Anterior cingulate cortex (tissue), 58 donors: ENCODE measurements at places on chromosomes 2 and 18.

- no peak for DNase-seq
Measured at GRCh38 chr18:74445585-74445984, 11.5 kb downstream of the DIPK1C start.

- DNase-seq = no peak
Measured at GRCh38 chr2:16194096-16194390, 253.7 kb downstream of the MYCN start.

DNA sequence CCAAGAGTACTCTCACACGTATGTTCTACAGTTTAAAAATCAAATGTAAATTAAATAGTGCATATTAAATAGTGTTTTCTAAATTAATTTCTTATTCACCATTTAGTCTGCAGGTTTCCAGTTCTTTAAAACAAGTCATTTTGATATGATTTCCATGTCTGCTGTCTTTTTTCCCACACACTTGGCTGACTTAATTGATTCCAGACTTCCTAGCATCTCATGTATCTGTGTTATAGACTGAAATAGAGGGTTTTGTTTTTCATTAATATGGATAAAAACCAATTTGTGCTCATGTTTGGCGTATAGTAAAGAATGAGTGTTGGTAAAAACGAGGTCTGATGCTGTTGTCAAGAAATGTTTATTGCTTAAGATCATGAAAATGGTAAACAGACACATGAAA is 104.3 kb downstream of the SRBD1 start:
- no peak for DNase-seq

DNA sequence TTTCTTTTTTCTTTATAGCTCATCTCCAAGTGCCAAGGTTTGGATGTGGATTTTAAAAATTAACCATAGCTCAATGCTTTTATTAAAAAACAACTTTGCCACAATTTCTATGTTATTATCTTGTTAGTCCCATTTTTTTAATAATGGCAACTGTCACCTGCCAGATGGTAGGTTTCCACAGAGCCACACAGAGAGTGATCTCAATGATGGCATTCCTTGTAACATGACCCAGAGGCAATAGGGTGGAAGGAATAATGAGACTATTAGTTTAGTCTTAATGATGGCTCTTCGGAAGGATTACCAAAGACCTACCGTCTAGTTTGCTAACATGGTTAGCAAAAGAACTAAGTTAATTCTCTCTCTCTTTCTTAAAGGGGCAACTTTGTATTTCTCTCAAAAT is 64.0 kb downstream of the REL start:
- DNase-seq = no peak

DNA sequence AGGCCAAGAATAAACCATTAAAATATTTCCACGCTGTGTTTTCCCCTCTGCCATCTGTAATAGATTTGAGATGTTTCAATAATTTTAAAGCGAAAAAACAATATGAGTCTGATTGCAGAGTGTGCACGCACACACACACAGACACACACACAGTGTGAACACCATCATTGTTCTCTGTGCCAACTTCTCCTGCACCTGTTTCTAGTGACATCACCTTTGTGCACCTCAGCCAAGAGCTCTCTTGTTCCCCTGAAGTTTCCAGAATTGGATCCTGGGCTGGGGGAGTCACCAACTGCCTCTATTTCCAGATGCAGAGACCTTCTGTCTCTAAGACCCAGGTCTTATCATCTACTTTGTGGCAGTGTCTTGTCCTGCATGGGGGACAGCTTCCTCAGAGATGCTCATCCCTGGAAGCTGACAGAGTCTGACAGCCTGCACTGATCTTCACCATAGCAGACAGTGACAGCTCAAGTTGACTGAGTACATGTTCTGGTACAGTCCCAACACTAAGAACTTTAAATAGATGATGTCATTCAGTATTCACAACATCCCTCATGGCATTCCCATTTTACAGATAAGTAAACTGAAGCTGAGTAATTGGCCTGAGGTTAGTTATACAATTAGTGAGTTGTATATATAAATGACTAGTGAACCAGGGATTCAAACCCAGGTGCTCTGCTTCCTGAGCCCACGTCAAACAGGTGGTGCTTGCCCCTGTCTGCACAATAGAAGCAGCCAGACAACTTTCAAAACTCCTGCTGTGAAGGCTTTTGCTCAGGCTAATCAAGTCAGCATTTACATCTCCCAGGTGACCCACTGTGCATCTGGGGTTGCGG is 39.4 kb downstream of the ACOXL start:
- DNase-seq = no peak

DNA sequence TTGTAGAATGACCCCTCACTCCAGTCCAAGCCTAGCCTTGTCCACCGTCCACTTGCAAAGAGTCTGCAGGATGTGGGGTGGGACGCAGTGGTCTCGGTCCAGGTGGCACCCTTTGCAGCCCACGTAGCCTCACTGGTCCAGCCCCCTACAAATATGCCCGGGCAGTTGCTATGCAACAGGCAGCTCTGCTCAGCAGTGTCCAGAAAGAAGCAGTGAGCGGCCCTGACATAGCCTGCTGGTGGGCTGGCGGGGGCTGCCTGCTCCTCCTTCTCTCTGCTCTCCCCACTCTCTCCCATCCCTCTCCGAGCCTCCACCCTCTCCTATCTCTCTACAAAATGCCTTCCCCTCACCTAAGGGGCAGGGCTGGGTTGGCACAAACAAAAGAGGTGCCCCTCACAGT is 233.4 kb downstream of the CELF4 start:
- DNase-seq = no peak

DNA sequence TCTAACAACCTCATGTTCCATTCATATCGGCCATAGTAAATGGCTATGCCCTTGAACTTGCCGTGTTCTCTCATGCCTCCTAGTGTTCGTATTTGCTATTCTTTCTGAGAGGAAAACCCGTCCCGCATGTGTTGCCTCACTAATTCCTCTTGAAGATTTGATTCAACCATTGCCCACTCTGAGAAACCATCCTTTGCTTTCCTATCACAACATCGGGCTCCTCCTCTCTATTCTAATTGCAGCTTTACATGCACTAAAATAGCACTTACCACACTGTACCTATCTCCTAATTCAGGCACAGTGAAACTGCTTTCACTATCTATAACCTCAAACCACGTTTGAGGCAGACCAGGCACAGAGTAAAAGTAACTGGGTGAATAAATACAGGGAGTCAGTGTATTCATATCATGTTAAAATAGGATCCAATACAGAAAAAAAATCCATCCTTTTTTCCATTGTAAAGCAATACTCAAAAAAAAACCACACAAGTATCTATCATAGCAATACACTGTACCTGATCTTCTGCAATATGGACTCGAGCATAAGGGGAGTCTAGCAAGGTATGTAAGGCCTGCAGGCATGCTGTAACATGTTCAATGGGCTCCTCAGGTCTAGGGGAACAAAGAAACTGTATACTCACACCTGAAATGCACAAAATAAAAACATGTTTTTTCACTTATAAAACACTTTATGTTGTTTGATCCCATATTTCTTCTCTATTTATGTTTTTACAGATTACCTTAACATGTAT is 39.0 kb upstream of the STRN start:
- DNase-seq = no peak

DNA sequence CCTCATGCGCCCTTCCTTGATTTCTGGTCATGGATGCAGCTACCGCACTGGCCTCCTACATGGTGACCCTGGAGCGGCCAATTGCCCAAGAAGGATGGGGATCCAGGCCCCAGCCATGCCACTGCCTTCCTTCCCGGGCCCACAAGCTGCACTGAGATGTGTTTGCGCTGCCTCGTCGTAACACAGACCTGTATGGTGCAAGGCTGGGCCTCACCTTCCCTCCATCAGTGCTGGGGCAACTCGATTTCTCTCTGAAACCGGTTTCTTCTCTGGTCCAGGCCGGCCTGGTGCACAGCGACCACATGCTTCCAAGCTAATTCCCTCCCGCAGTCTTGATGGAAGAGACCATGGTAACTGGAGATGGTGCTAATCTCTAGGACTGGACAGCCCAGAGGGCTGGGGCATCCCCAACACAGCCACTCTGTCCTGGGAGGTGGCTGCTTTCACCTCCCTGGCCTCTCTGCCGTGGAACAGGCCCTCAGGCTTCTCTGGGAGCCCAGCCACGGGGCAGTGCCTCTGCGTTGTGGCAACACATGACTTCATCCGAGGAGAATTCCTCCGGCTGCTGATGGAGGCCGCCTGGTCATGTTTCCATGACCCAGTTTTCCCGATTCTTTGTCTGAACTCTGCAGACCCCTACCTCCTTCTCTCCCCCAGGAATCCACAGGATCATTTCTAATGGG is 184.2 kb downstream of the GLI2 start:
- DNase-seq = no peak

DNA sequence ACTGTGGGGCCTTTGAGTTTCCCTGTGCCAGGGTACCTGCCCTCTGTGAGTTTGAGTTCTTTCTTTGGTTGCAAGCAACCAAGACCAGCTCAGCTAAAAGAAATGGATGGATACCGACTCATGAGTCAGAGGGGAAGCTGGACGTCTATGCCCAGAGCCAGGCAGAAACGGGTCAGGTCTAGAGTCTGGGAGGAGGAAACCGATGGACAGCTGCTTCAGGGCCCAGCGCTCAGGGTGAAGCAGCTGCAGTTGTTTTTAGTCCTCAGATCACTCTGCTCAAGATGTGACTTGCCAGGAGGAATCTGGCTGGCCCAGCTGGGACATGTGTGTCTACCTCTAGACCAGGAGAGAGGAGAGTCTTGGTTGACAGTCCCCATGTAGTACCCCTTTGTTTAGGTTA is 10.1 kb upstream of the TYMS start:
- DNase-seq = no peak

- DNase-seq = no peak
Measured at GRCh38 chr2:59974051-59974766, 579.2 kb downstream of the BCL11A start.

DNA sequence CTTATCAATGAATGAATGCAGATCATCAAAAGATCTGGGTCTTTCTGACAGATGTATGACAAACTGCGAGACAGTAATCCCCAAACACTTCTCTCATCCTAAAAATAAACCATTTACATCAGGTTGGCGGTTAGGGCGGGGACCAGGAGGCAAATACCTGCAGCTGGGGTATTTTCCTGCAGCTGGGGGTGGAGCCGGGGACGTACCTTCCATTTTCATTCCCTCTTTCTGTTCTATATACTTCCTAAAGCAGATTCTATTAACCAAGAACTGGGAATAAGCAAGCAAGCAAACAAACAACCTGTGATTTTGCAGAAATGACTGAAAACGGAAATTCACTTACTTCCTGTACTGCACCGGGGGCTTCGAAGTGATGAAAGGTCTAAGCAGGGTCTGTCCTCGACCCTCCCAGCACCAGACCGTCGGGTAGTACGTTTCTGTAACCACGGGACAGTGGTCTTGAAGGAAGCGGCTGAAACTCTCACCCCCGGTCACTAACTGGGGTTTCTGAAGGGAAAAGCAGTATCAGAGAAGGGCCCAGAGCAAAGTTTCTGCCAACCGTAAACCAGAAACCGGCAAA is 1.2 kb downstream of the ABHD3 start:
- no peak for DNase-seq

DNA sequence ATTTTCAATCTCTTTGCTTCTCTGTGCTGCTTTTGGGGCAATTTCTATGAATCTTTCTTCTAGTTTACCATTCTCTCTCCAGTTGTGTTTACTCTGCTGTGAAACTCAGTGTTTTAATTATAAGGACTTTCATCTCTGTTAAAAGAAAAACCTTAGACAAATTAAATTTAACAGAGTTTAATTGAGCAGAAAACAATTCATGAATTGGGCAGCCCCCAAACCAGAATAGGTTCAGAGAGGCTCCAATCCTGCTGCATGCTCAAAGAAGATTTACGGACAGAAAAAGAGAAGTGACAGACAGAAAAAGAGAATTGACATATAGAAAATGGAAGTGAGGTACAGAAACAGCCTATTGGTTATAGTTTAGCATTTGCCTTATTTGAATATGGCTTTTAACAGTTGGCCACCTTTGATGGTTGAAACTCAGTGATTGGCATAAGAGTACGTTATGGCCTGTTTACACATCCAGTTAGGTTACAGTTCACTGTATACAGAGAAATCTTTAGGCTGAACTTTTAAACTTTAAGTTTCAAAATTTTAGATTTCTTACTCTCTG is 120.4 kb downstream of the RNF152 start:
- no peak for DNase-seq
